Stimulated activated CD4-positive, alpha-beta T cell treated with anti-CD3 and anti-CD28 coated beads, Interleukin-2, amount 100 ng/mL, for 24 hours (primary cell): ENCODE measurements at places on chromosomes 4 and X.

DNA sequence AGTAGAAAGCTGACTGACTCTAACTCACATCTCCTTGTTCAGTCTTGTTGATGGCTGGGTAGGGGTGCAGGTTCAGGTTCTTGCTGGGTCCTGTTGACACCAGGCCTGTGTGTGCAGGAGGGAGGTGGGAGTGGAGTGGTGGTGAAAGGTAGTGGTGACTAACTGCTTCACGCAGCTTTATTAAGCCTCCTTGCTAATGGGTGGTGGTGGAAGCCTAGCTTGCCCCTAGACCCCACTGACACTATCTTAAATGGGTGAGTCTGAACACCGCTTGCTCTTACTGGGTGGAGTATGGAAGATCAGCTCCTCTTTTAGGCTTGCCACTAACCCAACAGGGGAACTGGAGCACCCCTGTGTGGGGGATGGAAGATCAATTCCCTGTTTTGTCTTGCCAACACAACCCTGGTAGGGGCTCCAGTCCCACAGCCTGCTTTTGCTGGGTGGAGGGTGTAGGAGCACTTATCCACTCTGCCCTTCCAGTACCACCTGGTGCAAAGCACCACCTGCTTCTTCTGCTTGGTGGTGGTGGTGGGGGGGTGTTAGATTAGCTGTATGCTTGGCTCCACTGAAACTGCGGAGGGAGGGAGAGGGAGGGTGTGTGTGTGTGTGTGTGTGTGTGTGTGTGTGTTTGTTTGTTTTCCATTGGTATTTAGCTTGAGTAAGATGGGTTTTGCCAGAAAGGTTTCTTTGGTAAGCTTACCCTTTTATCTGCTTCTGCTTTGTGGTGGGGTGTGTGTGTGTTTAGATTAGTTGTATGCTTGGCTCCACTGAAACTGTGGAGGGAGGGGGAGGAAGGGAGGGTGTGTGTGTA lies 25.6 kb downstream of the KDM6A start:
- no peak for DNase-seq

DNA sequence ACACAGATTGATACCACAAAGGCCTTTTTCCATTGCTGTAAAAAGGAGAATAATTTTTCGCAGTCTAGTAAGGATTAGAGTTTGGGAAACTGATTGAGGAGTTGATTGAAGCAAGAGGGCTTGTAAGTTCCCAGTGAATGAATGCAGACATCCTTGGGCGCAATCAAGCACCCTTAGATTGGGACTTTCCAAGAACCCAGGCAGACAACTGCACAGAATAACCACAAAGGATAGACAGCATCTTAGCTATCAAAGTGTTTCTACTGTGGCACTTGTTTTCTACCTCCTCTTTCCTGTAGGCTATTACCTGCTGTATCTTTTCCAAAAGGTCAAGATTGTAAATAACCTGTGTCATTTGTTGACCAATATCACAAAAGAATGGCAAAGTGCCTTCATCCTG lies 2.6 kb downstream of the COX18 start:
- no peak for DNase-seq

DNA sequence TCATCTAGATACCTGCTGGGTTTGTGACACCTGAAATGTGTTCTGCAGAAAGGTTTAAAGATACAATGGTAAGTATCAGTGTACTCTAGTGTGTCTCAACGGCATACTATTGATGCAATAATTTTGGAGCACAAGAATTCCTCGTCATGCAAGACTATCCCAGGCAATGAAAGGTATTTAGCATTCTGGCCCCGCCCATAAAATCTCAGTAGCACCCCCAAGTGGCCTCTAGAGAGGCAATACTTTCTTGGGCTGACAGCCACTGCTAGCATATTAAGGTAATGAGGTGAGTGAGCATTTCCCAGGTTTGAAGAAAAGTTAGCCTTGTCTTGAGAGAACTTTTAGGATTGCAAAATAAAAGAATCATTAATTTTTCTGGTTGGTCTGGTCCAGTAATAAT lies 24.0 kb downstream of the TAB3 start:
- DNase-seq = peak; percentile 16

DNA sequence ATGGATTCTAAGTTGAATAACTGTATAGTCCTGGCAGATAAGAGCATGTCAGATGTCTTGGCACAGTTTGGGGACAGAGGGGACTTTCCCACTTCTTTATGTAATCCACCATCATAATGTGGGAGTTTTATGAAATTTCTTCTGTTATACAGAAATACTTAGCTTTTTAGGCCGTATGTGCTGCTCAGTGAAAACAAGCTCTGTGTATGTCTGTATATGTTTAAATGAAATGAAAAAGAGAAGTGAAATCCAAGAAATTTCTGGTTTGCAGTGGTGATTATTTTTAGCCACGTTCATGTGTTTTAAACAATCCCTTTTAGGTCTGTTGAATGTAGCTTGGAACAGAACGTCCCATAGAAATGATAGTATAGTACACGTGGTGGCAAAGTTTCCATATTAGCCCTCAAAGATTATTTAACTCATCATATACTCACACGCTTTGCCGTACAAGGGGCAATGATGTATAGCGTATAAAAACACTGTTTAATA lies 41.0 kb downstream of the GAB1 start:
- DNase-seq = no peak

GRCh38 chr4:13483136-13483767 lies 888 bp downstream of the RAB28 start:
- peak; percentile 1 for DNase-seq

DNA sequence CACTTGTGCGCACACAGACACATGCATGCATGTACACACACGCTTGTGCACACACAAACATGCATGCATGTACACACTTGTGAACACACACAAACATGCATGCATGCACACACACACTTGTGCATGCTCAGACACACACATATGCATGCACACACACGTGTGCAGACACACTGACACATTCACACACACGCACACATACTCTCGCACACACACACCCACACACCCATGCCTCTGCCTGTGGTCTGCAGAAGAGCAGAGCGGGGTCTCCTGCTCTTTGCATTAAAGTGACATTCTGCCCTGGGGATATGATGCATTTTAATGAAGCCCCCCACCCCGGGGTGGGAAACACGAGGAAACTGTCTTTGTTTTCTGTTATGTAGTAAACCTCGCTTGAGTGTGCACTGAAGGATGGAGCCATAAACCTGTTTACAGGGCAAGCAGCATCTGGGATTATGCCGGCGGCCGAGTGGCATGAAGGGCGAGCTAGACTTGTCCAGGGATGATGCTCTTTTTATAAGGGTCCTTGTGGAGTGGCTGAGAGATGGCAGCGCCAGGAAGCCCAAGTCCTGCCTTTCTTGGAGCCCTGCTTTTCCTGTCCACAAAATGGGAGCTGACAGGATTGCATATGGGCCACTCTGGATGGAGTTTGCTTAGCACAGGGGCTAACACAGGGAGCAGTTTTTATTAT lies 17.8 kb downstream of the PSAPL1 start:
- no peak for DNase-seq

GRCh38 chr4:153750197-153750817 lies 9.5 kb downstream of the RNF175 start:
- peak; percentile 61 for DNase-seq

- no peak for DNase-seq
Measured at GRCh38 chr4:125398263-125399002, 83.7 kb downstream of the FAT4 start.

GRCh38 chr4:10180927-10181744 lies 64.5 kb upstream of the WDR1 start:
- peak; percentile 19 for DNase-seq

GRCh38 chr4:8547108-8547911 lies 32.9 kb upstream of the GPR78 start:
- DNase-seq = peak; percentile 5

GRCh38 chrX:150870487-150871340 lies 27.8 kb downstream of the CD99L2 start:
- DNase-seq = no peak
